ENCODE measurements at places on chromosomes 1 and 21. TPM values are rescaled to one million over a fixed set of nuclear protein-coding genes. Genes with fewer than 3 reads are reported as not detected.

Gene OR6Y1
- not detected for total RNA-seq

Gene SERTAD4
- total RNA-seq: 0.17 TPM

Gene KRTAP13-2
- not detected for total RNA-seq

Gene PADI6
- total RNA-seq: not detected

Gene IFNLR1
- total RNA-seq: not detected

Gene CD101
- 0.60 TPM for total RNA-seq

Gene RGS5
- total RNA-seq: 5.6 TPM

Gene FAM72B
- total RNA-seq: 1.7 TPM

Gene KPRP
- total RNA-seq: not detected

Gene AURKAIP1
- total RNA-seq: 102 TPM

Gene ETV3
- total RNA-seq: 12.0 TPM

Gene TNFSF4
- total RNA-seq: 1.3 TPM

Gene IGSF21
- not detected for total RNA-seq

Gene PTPN7
- total RNA-seq: not detected

Gene NFASC
- 0.77 TPM for total RNA-seq

Gene THRAP3
- total RNA-seq: 43.3 TPM

Gene SERPINC1
- total RNA-seq: not detected

Gene EFCAB14
- 12.3 TPM for total RNA-seq

Gene TRABD2B
- under 0.01 TPM for total RNA-seq

Gene MEX3A
- total RNA-seq: 1.2 TPM

Gene SELL
- total RNA-seq: 0.09 TPM

Gene FCRL2
- not detected for total RNA-seq

Gene MAN1C1
- total RNA-seq: 4.4 TPM

Gene ZSWIM5
- total RNA-seq: 0.32 TPM

Gene ADGRL4
- total RNA-seq: 8.2 TPM

Gene C1orf141
- total RNA-seq: not detected

Gene HEYL
- not detected for total RNA-seq

Gene TRAPPC10
- total RNA-seq: 9.9 TPM

Gene SLC45A1
- 2.6 TPM for total RNA-seq

Gene IL10RB
- 62.3 TPM for total RNA-seq

Gene FBLIM1
- total RNA-seq: 10.7 TPM

Gene PRKACB
- total RNA-seq: 25.2 TPM

Gene ZNF593OS
- total RNA-seq: not detected

Gene FUBP1
- 59.6 TPM for total RNA-seq

Gene GNAT2
- total RNA-seq: 0.79 TPM

Gene TBX15
- not detected for total RNA-seq

Gene RNF186
- total RNA-seq: not detected

Gene TGFB2
- 14.3 TPM for total RNA-seq

Gene ALX3
- total RNA-seq: not detected

Gene KCNT2
- 1.7 TPM for total RNA-seq

Gene NTRK1
- total RNA-seq: 0.16 TPM

Gene SPTA1
- total RNA-seq: 0.52 TPM

Gene MR1
- total RNA-seq: 21.4 TPM

Gene ANGPTL1
- 3.0 TPM for total RNA-seq

Gene TIE1
- total RNA-seq: 0.79 TPM

Gene BCAR3
- 24.9 TPM for total RNA-seq

Gene S100A16
- total RNA-seq: 155 TPM

Gene FAM43B
- under 0.01 TPM for total RNA-seq

All from bronchial smooth muscle cell (primary cell).